Renal cortical epithelial cell (primary cell): ENCODE measurements at places on chromosomes 1 and 21. TPM values are rescaled to one million over a fixed set of nuclear protein-coding genes. Genes with fewer than 3 reads are reported as not detected.

- peak; percentile 68 for DNase-seq
Observed at GRCh38 chr21:26843933-26844257, 1.3 kb downstream of the ADAMTS1 start.

Gene CCDC18
- total RNA-seq, result 9.7 and 10.2 TPM in 2 replicates

Gene LMX1A
- total RNA-seq, result not detected in 2 replicates

Gene NBPF4
- total RNA-seq, result not detected in 2 replicates

Gene TRIM67
- total RNA-seq, result 0.10 TPM in 1 of 2 replicates, not detected in the other

Gene PAQR6
- 0.80 TPM in 1 of 2 replicates, not detected in the other for total RNA-seq

- DNase-seq, result peak; percentile 41
Observed at GRCh38 chr1:8816831-8817411, 519 bp downstream of the RERE start.

Gene KRTAP21-2
- not detected in 2 replicates for total RNA-seq

Gene SRGAP2
- 21.0 and 56.9 TPM in 2 replicates for total RNA-seq

DNA sequence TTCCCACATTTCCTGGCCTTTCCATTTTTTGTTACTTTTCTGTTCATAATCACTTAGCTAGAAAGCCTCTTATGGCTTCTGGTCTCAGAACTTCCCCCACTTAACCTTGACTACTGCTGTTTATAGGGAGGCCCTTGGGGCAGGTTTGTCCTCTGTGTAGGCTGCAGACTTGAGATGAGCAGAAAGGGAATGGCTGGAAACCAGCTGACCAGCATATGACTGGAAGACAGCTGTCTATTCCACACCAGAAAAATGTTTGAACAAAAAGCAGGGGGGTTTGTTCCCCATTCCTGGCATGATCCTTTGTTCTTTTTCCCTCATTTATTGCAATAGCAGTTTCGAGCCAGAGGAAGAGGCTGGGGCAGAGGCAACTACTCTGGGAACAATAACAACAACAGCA lies 4.9 kb upstream of the SH3D21 start:
- no peak for DNase-seq

DNA sequence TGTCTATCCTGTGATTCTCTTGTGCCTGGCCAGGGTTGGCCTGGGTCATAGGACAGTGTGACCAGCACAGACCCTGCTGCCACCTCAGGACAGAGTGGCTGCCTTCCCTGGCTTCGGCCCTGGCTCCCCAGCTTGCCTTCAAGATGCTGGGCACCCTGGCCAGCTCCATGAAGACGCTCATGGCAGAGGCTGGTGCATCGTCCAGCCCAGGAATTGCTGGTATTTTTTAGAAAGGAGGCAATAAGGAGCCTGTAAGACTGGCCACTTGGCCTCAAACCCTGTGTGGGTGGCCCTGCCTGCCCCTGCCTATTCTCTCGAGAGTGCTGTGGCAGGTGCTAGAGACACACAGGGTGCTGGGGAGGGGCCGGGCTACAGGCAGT lies 70.4 kb upstream of the ACTRT2 start:
- DNase-seq, result no peak

Gene NRDC
- 62.9 and 116 TPM in 2 replicates for total RNA-seq

GRCh38 chr1:181538836-181539235 lies 55.5 kb downstream of the CACNA1E start:
- DNase-seq, result no peak

- DNase-seq, result peak; percentile 78
Observed at GRCh38 chr1:109151146-109151990, 37.5 kb downstream of the ELAPOR1 start.

DNA sequence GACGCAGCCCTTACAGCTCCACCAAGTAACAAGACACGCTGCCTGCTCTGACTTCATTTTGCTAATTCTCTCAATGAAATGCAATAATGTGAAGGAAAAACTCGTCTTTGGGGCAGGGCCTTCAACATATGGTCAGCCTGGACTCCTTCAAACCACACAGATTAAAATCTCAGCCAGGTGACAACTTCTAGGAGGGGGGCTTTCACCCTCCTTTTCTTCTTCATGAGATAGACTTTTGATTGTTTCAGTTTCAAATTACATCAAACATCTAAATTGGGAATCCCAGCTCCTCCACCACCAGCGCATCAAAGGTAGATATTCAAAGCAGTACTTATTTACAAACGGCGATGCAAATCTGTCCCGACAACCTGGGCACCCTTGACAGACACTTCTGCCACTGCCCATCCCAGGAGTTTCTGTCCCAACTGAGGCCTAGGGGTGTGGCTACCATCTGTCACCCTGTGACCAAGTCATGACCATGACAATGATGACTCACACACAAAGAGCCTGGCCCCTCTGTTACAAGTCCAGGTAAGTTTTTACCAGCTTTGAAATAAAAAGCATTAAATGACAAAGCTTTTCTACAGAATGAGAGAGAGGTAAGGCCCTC lies 29.7 kb downstream of the SSBP3 start:
- DNase-seq, result peak; percentile 13

Gene PHLDA3
- total RNA-seq, result 65.5 and 126 TPM in 2 replicates

Gene RHOU
- total RNA-seq, result 0.89 and 1.2 TPM in 2 replicates

- DNase-seq, result no peak
Observed at GRCh38 chr1:241962153-241962552, 4.6 kb downstream of the BECN2 start.

DNA sequence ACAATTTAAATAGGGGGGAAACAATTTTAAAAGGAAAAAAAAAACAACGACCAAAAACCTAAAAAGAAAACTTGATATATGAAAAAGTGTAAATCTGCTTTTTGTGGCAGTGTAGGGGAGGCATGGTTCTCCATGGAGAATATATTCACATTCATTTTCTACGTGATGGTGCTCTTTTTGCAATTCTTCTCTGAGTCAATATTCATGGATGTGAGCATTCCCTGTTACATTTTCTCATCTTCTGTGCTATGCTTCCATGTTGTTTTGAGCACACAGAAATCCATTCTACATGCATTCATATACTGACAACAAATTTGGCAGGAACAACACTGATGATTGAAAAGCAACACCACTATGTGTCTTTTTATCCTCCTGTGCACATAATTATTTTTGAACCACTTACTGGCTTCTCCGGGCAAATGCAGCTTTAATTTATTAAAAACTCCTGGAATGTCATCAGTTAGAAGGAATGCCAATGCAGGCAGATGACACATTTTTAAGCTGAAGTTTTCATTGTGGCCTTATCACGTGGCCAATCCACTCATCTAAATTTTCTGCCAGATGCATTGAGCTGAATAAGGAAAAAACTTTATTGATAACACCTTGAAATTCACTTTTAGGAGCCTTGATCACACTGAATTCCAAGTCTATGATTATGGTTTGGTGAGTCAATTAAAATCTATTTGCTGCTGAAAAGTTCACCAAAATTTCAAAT lies 590.6 kb downstream of the NUF2 start:
- no peak for DNase-seq

Gene SLC39A1
- 203 and 214 TPM in 2 replicates for total RNA-seq

GRCh38 chr1:23964790-23965740 lies 5.4 kb downstream of the PNRC2 start:
- DNase-seq, result no peak

DNA sequence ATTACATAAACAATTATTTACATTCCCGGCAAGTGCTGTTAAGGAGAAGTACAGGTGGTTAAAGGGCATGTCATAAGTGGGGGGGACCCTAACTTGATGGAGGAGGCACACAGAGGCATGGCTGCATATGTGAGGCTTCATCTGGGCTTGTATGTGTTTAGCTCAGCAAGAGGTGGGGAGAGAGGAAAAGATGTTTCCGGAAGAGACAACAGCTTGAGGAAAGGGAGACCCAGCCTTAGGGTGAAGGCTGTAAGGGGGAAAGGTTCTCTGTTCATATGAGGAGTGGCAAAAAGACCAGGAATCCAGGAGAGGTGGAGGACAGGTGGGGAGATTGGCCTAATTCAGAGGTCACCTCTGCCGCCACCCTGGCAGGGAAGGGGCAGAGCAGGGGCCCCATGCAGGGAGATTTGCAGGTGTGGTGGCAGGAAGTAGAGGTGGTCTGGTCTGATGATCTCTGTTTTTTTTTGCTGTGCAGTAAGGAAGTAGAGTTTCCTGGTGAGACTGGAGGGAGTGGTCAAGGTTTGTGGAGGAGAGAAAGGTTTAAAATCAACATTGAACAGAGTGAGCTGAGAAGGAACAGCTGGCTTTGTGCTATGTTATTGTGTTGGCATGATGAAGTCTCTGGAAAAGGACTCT lies 9.0 kb downstream of the TRAF5 start:
- no peak for DNase-seq

Gene OR2T33
- total RNA-seq, result not detected in 2 replicates

Gene LYPLA2
- 111 and 150 TPM in 2 replicates for total RNA-seq

Gene NOS1AP
- 0.99 TPM in 1 of 2 replicates, not detected in the other for total RNA-seq

Gene EPHB2
- 136 and 159 TPM in 2 replicates for total RNA-seq

DNA sequence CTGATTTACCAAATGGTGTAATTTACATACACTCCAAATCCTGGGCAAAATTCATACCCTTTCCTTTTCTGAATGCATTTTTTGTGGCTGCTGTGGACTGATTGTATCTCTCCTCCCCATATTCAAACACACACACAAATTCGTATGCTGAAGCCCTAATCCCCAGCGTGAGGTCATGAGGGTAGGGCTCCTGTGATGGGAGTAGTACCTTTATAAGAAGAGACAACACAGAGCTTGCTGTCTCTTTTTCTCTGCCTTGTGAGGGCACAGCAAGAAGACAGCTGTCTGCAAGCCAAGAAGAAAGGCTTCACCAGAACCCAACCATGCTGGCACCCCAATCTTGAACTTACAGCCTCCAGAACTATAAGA lies 24.4 kb downstream of the DUSP10 start:
- DNase-seq, result no peak

- DNase-seq, result peak; percentile 7
Observed at GRCh38 chr1:113292603-113293255, 97.6 kb upstream of the MAGI3 start.

GRCh38 chr21:35197992-35198431 lies 148.9 kb upstream of the RUNX1 start:
- peak; percentile 98 for DNase-seq

- peak; percentile 60 for DNase-seq
Observed at GRCh38 chr1:231359113-231359512, 21.0 kb downstream of the SPRTN start.

- DNase-seq, result no peak
Observed at GRCh38 chr1:188169971-188170370, 1341.2 kb downstream of the PLA2G4A start.

DNA sequence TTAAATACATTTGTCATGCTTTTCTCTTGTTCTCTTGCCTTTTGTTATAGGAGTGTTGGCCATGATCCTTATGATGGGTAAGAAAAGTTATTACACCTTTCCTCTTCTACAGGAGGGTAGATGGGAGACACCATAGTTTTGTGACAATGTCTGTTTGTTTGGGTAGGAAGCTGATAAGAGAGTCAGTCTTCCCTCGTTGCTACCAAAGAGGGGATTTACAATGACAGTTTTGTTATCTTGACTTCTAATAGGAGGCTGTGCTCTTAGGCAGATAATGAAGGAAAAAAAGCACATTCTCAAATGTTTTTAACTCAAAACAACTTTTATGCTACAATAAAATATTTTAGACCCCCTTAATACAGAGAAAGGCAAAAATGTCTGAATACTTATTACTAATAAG lies 48.0 kb upstream of the WLS start:
- no peak for DNase-seq

DNA sequence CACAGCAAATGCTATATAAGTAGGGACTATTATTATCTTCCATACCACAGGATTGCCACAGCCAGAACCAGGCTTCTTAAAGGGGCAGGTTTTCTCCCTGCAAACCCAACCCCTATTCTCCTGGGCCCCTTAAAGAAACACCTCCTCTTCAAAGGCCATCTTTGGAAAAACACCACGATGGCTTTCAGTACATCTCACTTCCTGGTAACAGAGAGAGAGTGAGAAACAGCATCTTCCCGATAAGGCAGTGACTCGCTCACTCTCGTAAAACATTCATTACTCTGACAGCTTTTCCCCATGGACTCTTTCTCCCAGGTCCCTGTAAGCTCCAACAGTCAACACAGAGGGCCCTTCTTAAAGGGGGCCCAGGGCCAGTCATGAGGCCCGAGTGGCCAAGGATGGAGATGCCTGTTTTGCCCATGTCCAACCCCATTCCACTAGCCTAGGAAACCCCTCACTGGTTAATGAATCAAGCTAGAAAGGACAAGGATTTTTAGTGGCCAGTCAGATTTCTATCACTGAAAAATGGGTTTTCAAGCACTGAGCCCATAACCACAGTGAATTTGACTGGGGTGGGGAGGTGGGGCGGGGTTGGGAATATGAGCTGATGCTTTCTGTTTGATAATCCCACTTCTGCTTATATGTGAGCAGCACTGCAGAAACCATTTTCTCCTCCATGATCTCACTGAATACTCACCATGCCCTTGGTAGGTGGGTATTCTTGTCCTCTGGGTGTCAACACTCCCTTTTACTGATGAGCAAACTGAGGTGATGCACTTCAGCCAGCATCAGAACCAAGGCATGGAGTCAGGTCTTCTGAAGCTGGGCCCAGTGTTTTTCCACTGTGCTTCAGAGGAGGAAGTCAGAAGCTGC lies 3.6 kb upstream of the NAV1 start:
- peak; percentile 72 for DNase-seq

Gene CHI3L2
- total RNA-seq, result 1.6 and 3.0 TPM in 2 replicates

DNA sequence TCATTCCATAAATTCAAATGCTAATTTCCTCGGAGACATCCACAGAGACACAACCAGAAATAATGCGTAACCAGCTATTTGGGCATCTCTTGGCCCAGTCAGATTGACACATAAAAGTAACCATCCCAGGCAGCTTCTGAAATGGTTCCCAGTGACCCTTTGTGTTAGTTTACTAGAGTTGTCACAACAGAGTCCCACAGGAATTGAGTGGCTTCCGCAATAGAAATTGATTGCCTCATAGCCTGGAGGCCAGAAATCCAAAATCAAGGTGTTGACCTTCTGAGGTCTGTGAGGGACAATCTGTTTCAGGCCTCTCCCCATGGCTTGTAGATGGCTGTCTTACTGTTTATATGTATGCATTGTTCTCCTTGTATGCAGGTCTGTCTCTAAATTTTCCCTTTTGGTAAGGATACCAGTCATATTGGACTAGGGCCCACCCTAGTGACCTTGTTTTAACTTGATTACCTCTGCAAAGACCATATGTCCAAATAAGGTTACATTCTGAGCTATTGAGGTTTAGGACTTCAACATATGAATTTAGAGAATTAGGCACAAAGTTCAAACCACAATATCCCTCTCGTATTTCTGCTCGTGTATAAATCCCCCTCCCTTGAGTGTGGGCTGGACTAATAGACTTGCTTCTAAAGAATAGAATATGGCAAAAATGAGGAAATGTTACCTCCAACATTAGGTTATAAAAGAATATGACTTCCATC lies 78.2 kb upstream of the FGGY start:
- no peak for DNase-seq

GRCh38 chr1:202728951-202729350 lies 18.7 kb upstream of the SYT2 start:
- DNase-seq, result no peak

Gene EIF3I
- 283 and 504 TPM in 2 replicates for total RNA-seq

GRCh38 chr1:155170101-155170785 lies 2.9 kb downstream of the KRTCAP2 start:
- no peak for DNase-seq

- peak; percentile 55 for DNase-seq
Observed at GRCh38 chr1:227437495-227438008, 119.3 kb upstream of the CDC42BPA start.
